ENCODE measurements at places on chromosomes 13 and 19.

DNA sequence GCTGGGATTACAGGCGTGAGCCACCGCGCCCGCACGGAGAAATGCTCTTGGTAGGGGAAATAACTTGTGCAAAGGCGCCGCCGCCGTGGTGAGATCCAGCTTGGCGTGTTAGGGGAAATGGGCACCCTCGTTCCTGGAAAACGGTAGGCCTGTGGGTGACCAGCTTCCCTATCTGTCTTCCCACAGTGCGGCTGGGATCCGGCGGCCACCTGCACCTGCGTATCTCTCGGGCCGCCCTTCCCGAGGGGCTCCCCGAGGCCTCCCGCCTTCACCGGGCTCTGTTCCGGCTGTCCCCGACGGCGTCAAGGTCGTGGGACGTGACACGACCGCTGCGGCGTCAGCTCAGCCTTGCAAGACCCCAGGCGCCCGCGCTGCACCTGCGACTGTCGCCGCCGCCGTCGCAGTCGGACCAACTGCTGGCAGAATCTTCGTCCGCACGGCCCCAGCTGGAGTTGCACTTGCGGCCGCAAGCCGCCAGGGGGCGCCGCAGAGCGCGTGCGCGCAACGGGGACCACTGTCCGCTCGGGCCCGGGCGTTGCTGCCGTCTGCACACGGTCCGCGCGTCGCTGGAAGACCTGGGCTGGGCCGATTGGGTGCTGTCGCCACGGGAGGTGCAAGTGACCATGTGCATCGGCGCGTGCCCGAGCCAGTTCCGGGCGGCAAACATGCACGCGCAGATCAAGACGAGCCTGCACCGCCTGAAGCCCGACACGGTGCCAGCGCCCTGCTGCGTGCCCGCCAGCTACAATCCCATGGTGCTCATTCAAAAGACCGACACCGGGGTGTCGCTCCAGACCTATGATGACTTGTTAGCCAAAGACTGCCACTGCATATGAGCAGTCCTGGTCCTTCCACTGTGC is 2.4 kb downstream of the GDF15 start:
- DNase-seq = peak; percentile 57

DNA sequence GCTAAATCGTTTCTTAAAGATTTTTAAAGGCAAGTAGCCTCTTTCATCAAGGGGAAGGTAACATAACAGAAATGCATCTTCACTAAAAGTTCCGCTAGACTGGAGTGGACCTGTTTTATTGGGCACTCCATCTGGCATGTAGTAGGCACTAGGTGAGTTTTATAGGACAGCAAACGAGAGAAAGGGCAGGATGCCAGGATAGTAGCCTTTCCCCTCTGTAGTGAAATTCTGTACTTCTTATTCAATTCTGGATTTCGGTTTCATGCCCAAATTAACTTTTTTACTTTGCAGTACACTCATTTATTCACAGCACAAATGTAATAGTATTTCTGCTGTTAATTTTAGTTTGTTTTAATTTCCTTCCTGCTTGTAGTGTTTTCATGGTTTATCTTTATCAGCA is 45.2 kb downstream of the GPR180 start:
- DNase-seq = no peak

DNA sequence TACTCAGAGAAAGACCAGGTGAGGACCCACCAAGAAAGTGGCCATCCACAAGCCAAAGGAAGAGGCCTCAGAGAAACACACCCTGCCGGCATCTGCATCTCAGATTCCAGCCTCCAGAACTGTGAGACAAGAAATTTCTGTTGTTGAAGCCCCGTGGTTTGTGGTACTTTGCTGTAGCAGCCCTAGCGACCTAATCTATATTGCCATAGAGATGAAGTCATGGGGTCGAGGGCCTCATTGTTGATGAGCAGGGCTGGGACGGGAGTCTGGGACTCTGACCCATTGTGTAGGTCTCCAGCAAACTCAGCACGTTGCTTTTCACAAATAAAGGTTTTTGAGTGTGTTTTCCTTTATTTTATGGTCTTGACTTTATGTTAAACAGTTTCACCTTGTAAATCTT is 174.9 kb downstream of the TNFSF13B start:
- no peak for DNase-seq

- peak; percentile 26 for DNase-seq
Observed at GRCh38 chr13:26254583-26255111, 718 bp downstream of the CDK8 start.
